ENCODE measurements at places on chromosomes 4 and X. TPM values are rescaled to one million over a fixed set of nuclear protein-coding genes. Genes with fewer than 3 reads are reported as not detected.

The NEUROG2 gene
- not detected for polyA plus RNA-seq

The FATE1 gene
- polyA plus RNA-seq = not detected

The SPOCK3 gene
- polyA plus RNA-seq = not detected

The SRPX gene
- not detected for polyA plus RNA-seq

The ASB5 gene
- not detected for polyA plus RNA-seq

The SNCA gene
- polyA plus RNA-seq = 2.3 TPM

The TMPRSS11E gene
- not detected for polyA plus RNA-seq

The KCNIP4 gene
- 0.29 TPM for polyA plus RNA-seq

The KLF8 gene
- polyA plus RNA-seq = 0.72 TPM

The PROM1 gene
- not detected for polyA plus RNA-seq

DNA sequence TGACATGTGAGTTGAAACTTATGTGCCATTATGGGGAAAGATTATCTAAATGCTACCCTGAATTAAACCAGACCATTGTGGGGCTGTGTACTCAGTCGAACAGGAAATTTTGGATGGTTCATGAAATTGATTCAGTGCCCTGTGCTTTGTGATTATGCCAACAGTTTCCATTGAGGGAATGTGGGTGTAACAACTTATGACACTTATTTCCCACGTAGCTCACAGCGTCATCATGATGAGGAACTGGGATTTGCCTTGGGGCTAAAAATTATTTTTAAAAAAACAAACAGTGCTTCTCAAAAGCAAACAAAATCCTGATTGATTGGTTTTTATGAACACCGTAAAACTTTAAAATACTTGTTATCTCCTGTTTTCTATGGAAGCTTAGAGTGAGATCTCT, 8.3 kb upstream of the CLTRN start:
- no peaks in the 10 kb centered on the region for H3K27me3 ChIP-seq
- H3K4me1 ChIP-seq = peaks cover 5% of the 10 kb centered on the region
- H3K27ac ChIP-seq = no peak overlapping the region
- no peak for DNase-seq
- H3K4me3 ChIP-seq = no peak overlapping the region

GRCh38 chr4:17780501-17781299, 721 bp downstream of the FAM184B start:
- no peaks in the 10 kb centered on the region for H3K36me3 ChIP-seq
- H3K4me1 ChIP-seq = no peaks in the 10 kb centered on the region
- DNase-seq = no peak
- H3K27ac ChIP-seq = no peak overlapping the region

DNA sequence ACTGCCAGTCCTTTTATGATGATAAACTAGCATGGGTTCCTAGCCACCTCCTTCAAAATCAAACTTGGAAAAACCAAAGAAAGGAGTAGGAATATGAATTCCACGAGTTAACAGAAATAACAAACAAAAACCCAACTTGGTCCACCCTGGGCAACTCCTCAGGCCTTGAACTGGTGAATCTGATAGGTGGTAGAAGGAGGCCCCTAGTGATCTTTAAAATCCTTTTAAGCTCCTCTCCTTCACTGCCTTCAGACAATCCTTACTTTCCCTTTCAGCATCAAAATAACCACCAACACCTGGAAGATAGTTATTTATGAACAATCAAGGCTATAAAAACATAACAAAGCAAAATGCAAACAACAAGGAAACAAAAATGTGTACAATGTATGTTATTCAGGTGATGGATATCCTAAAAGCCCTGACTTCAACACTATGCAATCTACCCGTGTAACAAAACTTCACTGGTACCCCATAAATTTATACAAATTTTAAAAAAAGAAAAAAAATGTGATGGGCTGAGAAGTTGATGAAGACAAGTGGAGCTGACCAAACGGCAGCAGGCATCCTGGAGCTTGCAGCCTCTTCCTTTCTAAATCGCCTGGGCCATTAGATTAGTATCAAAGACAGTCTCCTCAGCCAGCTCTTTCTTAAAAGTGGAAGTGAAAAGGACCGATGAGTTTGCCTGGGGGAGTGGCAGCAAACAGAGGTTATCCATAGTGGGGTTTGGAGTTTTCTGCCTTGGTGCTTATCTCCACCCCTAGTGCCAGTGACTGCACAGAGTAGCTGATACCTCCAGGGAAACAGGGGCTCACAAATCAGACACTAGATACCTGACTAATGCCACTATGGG, 179.6 kb downstream of the TMA16 start:
- no peak for DNase-seq
- H3K36me3 ChIP-seq = no peaks in the 10 kb centered on the region
- no peaks in the 10 kb centered on the region for H3K27me3 ChIP-seq
- no peak overlapping the region for H3K27ac ChIP-seq
- no peak overlapping the region for H3K4me3 ChIP-seq

- no peak for DNase-seq
- peaks cover 16% of the 10 kb centered on the region for H3K36me3 ChIP-seq
- no peaks in the 10 kb centered on the region for H3K27me3 ChIP-seq
- H3K4me3 ChIP-seq = no peak overlapping the region
- no peak overlapping the region for H3K27ac ChIP-seq
- no peaks in the 10 kb centered on the region for H3K4me1 ChIP-seq
These were observed 399.2 kb downstream of the IL15 start for GRCh38 chr4:142035566-142035965.

GRCh38 chr4:48954314-48954713, 31.8 kb upstream of the CWH43 start:
- no peak overlapping the region for H3K27ac ChIP-seq
- H3K4me3 ChIP-seq = no peak overlapping the region
- no peaks in the 10 kb centered on the region for H3K27me3 ChIP-seq

DNA sequence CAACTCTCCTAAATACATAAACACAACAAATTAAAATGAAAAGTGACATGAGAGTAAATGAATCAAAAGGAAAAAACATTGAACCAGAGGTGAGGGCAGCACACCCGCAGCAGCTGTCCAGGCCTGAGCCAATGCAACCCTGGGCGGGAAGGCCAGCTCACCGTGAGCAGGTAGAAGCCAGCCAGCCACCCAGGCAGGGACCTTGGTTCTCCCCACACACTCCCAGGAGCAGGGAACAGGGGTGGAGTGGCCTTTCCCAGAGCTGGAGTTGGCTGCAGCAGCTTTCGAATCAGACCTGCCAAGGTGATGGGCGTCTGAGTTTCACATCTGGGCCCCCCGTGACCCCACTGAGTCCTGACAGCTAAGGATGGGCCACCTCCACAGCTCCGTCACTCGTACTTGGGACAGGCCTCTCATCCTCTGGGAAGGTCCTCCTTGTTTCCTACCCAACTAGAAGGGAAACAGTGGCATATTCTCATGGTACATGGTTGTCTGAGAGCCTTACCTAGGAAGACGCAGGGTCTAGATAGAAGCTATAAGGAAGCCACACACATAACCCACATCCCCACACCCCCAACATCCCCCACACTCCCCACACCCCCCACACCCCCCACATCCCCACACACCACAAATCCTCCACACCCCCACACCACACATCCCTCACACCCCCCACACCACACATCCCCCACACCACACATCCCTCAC, 172.2 kb downstream of the DCLK2 start:
- no peaks in the 10 kb centered on the region for H3K27me3 ChIP-seq
- H3K4me1 ChIP-seq = no peaks in the 10 kb centered on the region
- H3K27ac ChIP-seq = no peak overlapping the region
- DNase-seq = no peak
- no peak overlapping the region for H3K4me3 ChIP-seq
- H3K36me3 ChIP-seq = no peaks in the 10 kb centered on the region

DNA sequence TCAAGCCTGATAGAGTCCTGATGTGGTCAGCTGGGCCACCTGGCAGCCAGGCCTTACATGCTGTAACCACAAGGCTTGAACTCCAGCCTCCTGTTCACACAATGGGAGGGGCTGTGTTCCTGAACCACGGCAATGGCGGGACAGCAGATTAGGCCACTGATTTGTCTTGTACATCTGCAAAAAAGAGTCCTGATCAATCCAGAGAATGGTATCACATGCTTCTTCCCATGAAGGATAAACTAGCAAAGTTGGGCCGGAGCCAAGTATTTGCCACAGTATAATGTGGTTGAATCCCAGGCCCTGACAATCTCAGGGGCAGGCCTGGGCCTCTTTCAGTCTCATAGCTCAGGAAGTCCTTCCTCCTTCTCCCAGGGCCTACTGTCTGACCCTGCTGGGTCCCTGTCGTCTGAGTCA, 2182.5 kb upstream of the AGA start:
- H3K4me1 ChIP-seq = no peaks in the 10 kb centered on the region
- no peak overlapping the region for H3K4me3 ChIP-seq
- no peaks in the 10 kb centered on the region for H3K27me3 ChIP-seq
- H3K27ac ChIP-seq = no peak overlapping the region

- H3K36me3 ChIP-seq = no peaks in the 10 kb centered on the region
- no peak overlapping the region for H3K4me3 ChIP-seq
- DNase-seq = no peak
These were observed 166.4 kb downstream of the ARHGAP6 start for GRCh38 chrX:11499076-11500044.

DNA sequence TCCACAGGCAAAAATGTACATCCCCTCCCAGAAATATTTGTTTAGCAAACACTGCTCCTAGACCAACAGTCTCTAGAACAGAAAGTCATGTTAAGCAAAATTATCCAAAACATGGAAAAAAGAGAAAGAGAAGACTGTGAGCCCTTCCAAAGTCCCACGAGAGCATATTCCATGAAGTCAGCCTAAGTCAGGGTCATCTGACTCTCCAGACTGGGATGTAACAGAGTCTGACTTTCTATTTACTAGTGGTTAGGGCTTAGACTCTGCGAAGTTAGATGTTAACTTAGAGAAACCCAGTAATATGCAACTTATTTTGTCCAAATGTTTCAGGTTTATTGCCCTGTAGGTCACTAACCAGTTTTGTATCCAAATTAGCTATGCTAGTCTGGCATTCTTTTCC, 102.3 kb downstream of the MID1 start:
- H3K36me3 ChIP-seq = no peaks in the 10 kb centered on the region
- H3K27me3 ChIP-seq = no peaks in the 10 kb centered on the region
- no peak overlapping the region for H3K4me3 ChIP-seq
- no peaks in the 10 kb centered on the region for H3K4me1 ChIP-seq

DNA sequence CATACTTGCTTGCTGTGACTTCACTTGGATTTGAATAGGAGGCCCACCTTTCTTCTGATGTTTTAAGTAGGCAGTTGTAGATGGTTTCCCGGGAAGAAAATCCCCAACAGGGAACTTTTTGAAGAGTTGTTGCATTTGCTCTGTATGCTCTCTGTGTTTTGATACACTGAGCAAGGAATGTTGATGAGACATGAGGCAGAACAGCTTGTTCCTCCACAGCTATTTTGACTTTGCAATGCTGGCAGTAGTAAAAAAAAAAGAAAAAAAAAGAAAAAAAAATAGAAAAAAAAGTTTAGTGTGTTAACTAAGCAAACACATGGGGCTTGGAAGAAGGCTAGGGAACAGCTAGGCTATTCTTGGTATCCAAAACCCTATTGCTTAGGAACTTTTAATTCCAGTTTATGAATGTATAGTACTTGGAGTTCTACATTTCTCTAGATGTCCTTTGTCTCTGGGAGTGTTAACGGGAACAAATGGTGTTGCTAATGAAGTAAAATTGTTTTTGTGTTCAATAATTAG, 23.4 kb upstream of the PAQR3 start:
- no peak overlapping the region for H3K4me3 ChIP-seq
- DNase-seq = no peak

- H3K27me3 ChIP-seq = no peaks in the 10 kb centered on the region
- no peaks in the 10 kb centered on the region for H3K36me3 ChIP-seq
- H3K4me3 ChIP-seq = no peak overlapping the region
- no peak for DNase-seq
- H3K27ac ChIP-seq = no peak overlapping the region
These were observed 11.9 kb upstream of the ADH7 start for GRCh38 chr4:99447079-99447478.

GRCh38 chr4:88286897-88287296, 2.5 kb upstream of the PPM1K start:
- H3K36me3 ChIP-seq = no peaks in the 10 kb centered on the region
- DNase-seq = no peak
- no peaks in the 10 kb centered on the region for H3K27me3 ChIP-seq
- peaks cover 17% of the 10 kb centered on the region for H3K4me1 ChIP-seq
- no peak overlapping the region for H3K27ac ChIP-seq

DNA sequence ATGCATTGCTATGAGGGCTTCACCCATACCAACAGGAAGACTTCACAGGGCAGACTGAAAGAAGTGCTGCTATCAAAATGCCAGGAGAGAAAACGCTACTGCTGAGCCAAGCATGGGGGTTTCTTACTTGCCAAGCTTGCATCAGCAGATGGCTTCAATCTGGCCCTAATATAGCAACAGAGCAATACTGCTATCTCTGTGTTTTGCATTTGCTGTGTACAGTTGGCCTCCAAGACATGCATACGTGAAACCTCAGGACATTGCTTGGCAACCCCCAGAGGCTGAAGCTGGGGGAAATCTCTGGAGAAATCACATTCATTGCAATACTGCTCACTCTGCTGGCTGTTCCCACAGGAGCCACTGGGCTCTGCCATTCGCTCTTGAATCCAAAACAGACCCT, 127.2 kb upstream of the GPC4 start:
- DNase-seq = no peak
- H3K27me3 ChIP-seq = no peaks in the 10 kb centered on the region
- no peak overlapping the region for H3K27ac ChIP-seq
- H3K36me3 ChIP-seq = no peaks in the 10 kb centered on the region
- H3K4me1 ChIP-seq = no peaks in the 10 kb centered on the region

GRCh38 chrX:6857749-6858148, 289.8 kb upstream of the STS start:
- H3K4me3 ChIP-seq = no peak overlapping the region
- DNase-seq = no peak
- H3K27ac ChIP-seq = no peak overlapping the region
- no peaks in the 10 kb centered on the region for H3K36me3 ChIP-seq

DNA sequence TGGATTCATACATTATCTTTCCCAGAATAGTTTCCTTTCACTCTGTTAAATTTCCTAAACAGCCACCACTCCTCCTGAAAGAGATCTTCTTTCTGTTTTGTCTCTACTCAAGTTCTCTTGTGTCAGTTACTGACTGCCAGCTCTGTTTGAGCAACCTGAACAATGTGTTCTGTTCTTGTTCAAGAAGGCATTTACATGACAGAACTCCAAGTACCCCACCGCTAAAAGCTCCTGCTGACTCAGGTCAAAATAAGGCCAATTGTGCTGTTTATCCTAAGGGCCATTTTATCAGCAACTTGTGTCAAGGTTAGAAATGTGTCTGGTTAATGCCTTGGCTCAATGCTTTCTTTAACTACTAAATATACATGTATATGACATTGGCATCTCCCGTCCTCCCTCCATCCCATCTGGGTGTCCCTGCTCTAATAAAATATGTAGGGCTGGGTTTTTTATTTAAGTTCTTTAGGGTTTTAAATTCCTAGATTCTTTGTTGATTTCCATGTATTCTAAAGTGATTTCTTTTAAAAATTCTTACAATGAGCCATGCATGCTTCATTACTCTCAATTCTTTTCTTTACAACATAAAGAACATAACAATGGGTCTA, 144.3 kb upstream of the PAQR3 start:
- DNase-seq = no peak

DNA sequence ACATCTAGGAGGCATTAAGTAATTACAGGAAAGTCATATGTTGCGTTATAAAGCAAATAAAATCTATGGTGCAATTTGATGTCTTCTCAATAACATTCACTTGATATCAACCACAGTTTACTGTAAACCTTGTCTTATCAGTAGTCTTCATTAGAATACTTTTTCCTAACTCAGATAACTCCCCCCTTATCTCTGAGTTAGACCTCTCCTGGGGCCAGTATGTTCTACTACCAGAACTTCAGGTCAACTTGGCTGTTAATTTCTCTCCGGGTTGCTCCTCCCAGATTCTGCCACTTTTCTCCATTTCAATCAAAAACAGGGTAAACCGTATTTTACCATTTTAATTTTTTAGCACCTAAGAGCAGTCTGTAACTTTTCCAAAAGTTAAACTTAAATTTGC, 50.0 kb downstream of the KDR start:
- DNase-seq = no peak
- no peak overlapping the region for H3K4me3 ChIP-seq
- no peaks in the 10 kb centered on the region for H3K36me3 ChIP-seq
- H3K27ac ChIP-seq = no peak overlapping the region
- H3K4me1 ChIP-seq = no peaks in the 10 kb centered on the region

Data from naive thymus-derived CD4-positive, alpha-beta T cell (primary cell).